ENCODE measurements at places on chromosomes 16 and 17.

DNA sequence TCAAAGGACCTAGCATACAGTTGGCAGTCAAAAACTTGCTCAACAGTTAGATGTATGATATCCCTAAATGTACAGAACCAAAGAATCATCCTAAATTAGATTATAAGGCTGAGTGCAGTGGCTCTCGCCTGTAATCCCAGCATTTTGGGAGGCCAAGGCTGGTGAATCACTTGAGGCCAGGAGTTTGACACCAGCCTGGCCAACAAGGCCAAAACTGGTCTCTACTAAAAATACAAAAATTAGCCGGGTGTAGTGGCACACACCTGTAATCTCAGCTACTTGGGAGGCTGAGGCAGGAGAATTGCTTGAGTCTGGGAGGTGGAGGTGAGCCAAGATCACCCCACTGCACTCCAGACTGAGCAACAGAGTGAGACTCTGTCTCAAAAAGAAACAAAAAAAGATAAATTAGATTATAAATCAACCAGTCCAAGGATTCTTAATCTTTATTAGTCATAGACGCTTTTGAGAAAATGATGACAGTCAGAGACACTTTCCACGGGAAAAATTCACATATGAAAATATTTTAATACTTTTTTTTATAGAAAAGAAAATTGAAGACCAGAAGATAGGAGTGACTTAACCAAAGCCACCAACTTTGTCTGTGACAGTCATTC lies 77.6 kb downstream of the MMD start:
- no peak for DNase-seq

DNA sequence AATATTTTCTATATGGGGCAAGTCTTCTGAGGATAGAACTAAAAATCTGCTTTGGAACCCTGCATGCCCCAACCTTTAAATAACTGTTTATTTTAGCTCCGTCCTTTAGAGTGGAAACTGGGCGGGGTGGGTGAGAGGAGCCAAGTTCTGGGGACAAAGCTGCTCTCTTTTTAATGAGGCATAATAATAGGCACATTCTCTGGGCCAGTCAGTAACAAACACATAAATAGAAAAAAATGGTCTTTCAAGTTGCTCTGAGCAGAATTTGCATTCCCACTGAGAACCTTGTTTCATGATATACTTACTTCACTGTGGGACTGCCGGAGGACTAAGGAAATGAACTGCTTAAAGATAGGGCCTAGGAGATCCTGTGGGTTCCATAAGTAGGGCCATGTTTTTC lies 51.5 kb downstream of the KNOP1 start:
- DNase-seq: peak; percentile 27

GRCh38 chr17:8574687-8575086 lies 55.8 kb downstream of the MYH10 start:
- DNase-seq: no peak

DNA sequence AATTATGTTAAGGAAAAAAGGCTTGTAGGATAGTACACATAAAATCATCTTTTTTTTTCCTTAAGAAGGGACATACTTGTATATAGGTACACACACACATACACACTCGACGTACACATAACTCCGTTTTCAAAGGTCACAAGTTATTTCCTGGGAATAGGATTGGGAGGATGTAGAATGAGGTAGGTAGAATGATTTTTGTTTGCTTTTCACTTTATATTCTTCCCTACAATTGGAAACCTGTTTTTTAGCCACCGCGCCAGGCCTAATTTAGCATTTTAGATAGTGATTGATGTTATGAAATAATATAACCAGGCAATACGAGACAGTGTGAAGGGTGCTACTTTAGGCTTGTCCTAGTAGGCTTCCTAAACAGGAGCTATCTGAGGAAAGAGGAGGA lies 1.8 kb upstream of the HAPSTR1 start:
- no peak for DNase-seq

- DNase-seq: no peak
Observed at GRCh38 chr17:27296428-27296979, 2.6 kb downstream of the WSB1 start.

GRCh38 chr17:41498276-41498675 lies 7.1 kb downstream of the KRT13 start:
- no peak for DNase-seq

DNA sequence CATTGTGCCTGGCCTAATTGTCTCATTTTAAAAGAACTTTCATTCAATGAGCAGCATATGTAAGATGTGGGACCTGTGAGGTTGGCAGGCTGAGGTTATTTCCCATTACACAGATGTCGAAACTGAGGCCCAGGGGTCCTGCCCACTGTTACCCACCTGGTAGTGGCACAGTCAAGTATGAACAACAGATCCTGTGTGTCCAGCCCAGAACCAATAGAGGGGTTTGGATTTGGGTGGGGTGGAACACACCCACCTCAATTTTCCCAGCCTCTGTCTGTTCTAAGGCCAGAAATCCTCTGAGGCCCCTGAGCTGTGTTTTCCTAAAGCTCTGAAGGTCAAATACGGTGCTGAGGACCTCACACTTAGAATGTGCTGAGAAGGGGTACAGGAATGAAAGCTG lies 179.5 kb downstream of the XYLT1 start:
- no peak for DNase-seq
